GM19239 (cell line): ENCODE measurements at places on chromosomes 12 and 14.
A peak's percentile ranks its signal among the peaks of the same experiment; 100 is the strongest.

DNA sequence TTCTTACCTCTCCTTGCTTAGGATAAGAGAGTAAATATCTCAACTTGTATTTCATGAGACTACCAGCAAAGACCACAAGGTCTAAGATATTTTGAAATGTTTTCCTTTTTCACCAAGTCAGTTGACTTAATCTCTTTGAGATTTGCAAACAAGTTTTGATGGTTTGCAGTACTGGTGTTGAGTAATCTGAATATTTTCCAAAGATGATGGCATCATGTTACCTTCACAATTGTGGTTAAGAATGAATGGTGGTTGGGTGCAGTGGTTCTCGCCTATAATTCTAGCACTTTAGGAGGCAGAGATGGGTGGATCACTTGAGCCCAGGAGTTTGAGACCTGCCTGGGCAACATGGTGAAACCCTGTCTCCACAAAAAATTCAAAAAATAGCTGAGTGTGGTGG is 225.7 kb downstream of the TMTC2 start:
- DNase-seq = no peak

- no peak for DNase-seq
Observed at GRCh38 chr14:36633580-36633979, 28.1 kb upstream of the PAX9 start.

- no peak for DNase-seq
Observed at GRCh38 chr12:132524405-132524804, 34.5 kb downstream of the FBRSL1 start.

DNA sequence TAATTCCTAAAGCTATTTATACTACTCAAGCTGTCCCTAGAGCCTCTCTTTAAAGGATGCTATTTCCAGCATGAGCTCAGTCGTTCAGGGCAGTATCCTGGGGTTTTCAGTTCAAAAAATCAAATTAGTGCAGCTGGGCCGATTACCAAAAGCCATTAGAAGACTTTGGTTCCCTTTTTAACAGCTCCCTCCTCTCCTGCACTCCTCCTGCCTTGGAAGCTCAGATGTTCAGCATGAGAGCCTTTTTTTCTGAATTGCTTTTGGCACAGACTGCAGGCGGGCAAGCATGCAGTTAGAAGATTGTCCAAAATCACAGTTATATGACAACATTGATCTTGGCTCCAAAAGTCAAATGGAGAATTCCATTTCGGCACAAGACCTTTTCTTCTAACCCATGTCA is 179.6 kb downstream of the SLC35F4 start:
- no peak for DNase-seq

- DNase-seq = no peak
Observed at GRCh38 chr12:108805136-108805535, 52.2 kb downstream of the SSH1 start.

DNA sequence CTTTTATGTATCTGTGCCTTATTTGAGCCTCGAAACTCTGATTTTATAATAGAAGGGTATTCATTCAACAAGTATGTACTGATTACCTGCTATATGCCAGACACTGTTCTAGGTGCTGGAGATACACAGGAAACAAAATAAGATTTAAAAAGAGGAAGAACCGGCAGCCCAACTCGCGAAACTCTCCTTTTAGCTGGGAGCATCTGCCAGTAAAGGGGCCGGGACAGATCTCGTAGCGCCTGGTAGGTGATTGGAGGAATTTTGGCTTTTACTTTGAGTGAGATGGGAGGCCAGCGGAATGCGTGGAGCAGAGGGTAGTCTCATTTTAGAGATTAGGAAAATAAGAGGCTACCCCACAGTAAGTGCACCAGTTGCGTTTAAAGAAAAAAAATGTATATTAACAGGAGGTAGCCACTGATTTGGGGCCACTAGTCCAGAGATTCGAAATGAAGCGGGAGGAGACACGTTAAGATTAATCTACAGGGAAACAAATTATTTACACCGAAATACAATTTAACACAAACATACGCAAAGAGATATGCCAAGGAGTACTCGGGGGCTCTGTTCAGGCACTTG is 520 bp upstream of the MON2 start:
- peak; percentile 41 for DNase-seq

DNA sequence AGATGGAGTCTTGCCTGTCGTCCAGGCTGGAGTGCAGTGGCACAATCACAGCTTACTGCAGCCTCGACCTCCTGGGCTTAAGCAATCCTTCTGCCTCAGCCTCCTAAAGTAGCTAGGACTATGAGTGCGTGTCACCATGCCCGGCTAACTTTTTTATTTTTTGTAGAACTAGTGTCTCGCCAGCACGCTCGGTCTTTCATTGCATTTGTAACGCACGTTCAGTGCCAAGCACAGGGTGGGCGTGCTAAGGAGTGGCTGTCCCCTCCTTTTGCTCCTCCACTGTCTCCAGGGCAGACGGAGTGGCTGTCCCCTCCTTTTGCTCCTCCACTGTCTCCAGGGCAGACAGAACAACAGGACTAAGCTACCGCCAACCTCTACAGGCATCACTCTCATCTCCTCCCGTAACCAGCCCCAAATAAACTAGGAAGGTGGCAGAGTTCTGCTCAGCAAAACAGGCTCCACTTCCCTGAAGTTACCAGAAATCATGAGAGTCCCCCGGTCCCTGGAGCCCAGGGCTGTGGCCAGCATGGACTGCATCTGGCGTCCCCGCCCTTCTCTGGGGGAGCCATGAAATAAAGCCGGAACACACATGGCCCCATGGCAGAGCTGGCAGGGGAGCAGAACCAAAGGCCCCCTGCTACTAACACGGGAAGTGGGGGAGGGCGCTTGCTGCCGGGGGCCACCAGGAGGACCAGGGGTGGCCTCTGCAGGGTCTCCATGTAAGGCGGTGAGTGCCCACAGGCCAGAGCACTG is 60.2 kb downstream of the CCDC88C start:
- no peak for DNase-seq

- no peak for DNase-seq
Observed at GRCh38 chr12:29750131-29750927, 33.4 kb downstream of the TMTC1 start.

- DNase-seq = no peak
Observed at GRCh38 chr12:60535363-60535762, 939.5 kb downstream of the SLC16A7 start.

DNA sequence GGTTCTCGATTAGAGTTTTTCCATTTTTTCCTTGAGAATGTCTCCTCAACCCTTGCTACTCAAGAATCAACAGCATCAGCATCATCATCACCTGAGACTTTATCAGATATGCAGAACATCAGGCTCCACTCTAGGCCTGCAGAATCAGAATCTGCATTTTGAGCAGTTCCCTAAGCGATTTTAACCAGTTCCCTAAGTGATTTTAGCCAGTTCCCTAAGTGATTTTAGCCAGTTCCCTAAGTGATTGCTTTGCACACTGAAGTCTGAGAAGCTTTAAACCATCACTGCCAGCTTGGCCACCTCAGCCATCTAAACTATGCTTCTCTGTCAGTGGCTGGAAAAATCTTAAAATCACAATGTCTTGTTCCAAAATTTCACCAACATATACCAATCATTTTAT is 29.4 kb upstream of the SLC38A1 start:
- no peak for DNase-seq

GRCh38 chr14:102939820-102940561 is 17.5 kb downstream of the AMN start:
- no peak for DNase-seq
